ENCODE measurements at places on chromosomes 7 and 10.

DNA sequence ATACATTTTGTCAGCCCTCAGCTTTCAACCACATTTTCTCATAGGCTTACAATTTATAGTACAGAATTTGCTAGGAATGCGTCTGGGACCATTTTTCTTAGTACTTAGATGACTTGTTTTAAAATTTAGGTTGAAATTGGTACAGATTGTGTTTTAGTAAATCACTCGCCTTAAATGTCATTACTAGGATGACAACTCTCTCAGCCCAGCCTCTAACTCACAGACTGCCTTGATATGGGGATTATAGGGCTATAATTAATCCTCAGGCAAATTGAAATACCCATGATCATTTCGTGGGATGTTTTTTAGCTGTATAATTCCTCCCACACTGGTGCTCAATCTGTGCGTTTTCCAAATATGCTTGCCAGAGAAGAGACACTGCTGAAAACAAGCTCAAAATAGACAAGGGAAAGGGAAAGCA, 299.7 kb upstream of the AKR1E2 start:
- DNase-seq, result no peak

GRCh38 chr10:100303724-100304319, 17.3 kb upstream of the BLOC1S2 start:
- DNase-seq, result no peak

DNA sequence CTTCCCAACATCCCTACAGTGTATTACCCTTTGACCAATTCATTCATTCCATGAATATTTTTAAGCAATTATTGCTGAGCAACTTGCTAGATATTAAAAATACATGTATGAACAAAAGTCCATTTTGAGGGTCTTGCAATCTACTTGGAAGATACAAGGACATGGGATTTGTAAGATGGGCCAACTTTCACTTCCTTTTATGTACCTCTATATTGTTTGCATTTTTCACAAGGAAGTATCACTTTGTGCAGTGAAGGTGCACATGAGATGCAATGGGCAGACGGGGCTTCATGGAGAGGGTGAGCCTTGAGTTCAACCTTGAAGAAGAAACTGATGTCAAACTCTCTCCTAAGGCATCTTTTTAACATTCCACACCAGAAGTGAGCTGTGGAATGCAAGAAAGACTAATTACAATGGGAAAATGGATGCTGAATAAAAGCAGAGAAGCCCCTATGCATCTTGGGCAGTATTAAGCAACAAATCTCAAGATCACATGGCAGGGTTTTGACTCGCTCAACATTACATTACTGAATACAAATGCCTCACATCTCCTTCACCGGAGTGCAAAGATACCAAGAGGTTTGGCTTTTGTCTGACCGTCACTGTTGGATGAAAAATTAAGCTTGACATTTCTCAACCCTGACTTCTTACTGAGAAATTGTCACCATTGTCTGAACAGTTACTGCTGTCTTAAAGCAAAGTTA, 341.5 kb downstream of the ELMO1 start:
- DNase-seq, result no peak

GRCh38 chr10:97800474-97800873, 28.7 kb upstream of the SFRP5 start:
- DNase-seq, result no peak

- DNase-seq, result no peak
Measured at GRCh38 chr7:39894904-39895303, 55.2 kb upstream of the CDK13 start.

DNA sequence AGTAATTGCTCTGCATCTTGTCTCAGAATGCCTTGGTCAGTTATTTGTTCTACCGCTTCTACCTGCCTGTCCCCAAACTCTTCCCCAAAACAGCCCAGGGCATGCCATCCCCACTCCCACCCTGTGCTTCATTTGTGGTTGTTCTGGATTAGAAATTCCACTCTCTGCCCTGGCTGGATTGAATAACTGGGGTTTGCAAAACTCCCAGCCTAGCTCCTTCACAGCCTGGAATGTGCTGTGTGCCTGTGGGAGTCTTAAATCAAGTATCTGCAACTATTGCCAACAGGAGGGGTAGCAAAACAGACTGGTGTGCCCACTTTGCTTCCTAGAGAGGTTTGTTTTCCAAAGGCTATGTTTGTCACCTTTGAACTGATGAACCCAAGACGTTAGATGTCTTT, 24.2 kb downstream of the TSPAN15 start:
- no peak for DNase-seq

DNA sequence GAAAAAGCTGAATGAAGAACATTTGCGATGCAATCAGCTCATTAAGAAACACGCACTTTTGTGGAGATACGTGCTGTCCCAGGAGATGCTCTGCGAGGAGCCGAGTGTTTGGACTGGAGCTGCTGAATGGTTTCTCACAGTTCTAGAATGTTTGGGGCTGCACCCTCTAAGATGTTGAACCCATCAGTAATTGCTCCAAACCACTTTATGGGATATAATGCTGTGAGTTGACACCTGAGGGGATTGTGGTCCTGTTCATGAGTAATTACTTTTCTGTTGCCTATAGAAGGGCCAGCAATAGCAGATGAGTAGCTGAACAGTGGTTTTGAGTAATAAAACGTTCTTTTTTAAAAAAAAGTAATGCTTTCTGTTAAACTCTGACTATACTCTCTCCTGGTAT, 63.1 kb downstream of the IKZF1 start:
- DNase-seq, result no peak

DNA sequence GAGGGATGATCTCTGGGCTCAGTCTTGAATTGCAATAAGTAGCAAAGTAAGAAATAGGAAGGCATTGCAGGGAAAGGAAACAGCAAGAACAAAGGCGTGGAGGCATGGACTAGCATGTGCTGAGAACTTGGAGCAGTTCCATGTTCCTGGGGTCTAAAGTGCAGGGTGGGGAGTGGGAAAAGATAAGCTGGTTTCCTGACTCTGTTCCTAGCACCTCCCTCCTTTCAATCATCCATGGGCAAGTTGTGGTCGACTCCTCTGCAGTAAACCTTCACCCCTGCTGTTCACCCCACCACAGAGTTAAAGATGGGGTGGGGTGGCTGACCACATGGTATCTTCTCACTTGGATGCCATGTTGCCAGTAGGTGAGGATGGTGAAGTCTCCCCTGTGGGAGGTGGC, 29.6 kb downstream of the RPS24 start:
- DNase-seq, result no peak

DNA sequence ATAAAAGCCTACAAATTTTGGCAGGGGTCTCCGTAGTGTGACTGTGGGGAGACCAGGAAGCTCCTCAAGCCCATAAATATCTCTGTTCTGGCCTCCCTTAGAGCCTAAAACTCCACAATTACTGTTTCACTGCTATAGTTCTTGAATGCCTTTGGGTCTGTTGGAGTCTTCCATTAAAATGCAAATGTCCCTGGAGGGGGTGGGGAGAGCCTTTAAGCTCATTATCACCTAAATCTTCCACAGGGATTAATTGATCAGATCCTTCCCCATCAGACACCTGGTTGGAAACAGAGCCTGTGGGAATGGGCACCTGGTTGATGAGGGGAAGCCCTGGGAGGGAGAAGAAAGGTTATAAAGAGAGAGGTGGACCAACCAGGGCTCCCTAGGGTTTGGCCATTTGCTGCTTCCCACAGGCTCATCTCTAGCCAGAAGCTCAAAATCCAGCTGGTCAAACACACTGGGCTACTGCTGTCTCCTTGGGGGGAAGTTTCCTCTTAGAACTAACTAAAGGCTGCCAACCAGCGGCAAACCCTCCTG, 718.2 kb downstream of the LRMDA start:
- no peak for DNase-seq

DNA sequence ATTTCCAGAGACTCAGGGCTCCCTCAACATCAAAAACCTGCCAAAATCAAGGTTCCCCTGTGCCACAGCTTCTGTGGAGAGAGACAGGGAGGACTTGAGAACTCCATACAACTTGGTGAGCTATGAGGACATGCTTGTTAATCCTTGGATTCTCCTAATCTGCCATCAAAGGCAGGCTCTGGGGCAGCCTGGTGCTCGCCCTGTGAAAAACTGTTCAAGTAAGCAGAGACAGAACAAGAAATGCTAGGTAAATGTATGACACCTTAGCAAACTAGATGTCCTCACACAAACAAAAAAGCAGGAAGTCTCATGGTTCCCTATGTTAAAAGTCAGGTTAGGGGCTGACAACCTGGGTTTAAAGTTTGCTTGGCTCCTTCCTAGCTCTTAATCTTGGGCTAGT, 73.6 kb downstream of the ANK3 start:
- no peak for DNase-seq

GRCh38 chr7:29271319-29271658, 76.7 kb downstream of the CHN2 start:
- no peak for DNase-seq

DNA sequence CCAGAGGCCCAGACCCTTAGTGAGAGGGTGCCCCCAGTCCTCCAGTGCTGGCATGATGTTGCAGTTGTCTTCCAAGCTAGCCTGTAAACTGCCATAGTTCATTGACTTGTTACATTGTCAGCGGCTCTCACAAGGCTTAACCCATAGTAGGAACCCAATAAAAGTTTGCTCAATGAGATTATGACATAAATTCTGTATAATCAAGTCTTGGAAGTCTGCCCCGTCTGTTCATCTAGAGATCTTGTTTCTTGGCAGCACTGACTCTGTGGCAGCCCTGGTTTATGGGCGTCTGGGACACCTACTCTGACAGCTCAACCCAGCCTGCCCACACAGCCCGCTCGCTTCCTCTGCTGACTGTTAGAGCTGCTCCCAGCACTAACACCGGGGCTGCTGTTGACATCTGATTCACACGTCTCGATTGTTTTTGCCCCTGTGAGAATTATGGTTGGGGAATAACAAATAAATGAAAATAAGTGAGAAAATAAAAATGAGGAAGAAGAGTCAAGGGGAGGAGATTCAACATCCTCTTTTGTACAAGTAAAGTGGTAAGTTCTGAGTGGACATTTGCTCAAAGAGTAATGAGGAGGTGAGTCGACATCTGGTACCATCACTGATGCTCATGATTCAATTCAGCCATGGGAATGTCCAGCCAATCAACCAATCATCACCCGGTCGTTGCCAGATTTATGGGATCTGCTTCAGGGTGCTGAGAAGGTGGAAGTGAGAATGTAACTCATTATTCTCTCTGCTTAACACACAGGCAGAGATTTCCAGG, 160.8 kb downstream of the SPAG6 start:
- no peak for DNase-seq

GRCh38 chr10:72954596-72955554, at the start of gene PLA2G12B:
Gene PLA2G12B (minus strand): TSS chr10:72954806. CDS start chr10:72954685, 121 bp downstream.
- no peak for DNase-seq

DNA sequence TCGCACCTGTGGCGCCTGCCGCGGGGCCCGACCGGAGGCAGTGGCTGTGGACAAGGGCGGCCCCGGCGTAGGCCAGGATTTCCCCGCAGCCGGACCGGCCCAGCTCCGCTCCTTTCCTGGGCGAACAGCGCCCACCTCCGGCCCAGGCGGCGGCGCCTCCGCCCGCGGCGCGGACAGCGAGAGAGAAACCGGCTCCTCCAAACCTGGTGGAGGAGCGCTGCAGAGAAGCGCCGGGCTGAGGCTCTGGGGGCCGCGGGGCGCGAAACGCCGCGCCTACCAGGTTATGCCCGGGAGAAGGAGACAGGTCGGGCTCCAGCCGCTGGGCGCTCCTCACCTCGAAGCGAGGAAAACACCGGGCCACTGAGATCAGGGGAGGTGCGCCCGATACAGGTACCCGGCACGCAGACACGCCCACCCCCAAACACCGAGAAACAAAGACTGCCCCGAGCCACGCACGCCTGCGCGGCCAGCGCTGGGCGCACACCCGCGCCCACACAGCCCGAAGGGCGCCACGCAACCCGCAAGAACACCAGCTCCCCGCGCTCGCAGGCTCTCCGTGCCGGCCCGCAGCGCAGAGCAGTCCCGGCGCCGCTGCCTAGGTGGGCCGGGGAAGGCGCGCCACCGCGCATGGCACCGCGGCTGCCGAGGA, 3.3 kb downstream of the GRID1 start:
- no peak for DNase-seq

DNA sequence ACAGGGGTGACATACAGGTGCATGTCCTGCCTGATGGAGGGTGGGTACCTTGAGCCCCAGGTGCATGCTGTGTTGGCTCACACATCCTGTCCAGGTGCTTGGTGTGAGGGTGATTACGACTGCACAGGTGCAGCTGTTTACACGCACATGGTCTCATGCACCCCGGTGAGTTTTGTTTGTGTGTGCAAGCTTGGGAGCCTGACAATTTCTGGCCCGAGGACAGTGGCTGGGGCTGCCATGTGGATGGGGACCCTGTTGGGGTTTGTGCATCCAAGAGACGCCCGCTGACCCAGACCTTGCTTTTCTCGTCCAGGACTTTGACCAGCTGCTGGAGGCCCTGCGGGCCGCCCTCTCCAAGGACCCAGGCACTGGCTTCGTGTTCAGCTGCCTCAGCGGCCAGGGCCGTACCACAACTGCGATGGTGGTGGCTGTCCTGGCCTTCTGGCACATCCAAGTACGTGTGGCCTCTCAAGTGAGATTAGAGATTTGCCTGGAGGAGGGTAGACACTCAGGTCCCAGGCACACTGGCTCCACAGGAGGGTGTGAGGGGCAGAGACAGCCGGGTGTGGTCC, 61.7 kb downstream of the PRF1 start:
- DNase-seq, result no peak

- no peak for DNase-seq
Measured at GRCh38 chr10:88386204-88386788, 196.8 kb downstream of the RNLS start.

DNA sequence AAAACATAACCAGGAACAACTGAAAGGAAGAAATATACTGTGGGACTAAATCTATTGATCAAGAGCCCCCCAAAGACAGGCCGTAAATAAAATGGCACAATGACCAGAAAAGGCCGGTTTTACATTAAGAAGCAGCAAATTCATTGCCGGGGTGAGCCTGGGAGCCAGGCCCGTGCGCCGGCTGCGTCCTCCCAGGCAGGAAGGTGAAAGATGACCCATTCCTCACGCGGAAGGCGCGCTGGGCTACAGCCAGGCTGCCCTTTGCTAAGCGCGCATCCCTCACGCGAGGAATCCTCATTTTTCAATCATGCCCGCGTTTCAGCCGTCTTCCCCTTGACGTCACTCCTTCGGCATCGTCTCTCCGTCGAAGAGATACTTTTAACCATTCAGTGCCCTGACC, 47.6 kb upstream of the MGMT start:
- DNase-seq, result no peak
